ENCODE measurements at places on chromosomes 1 and 21. TPM values are rescaled to one million over a fixed set of nuclear protein-coding genes. Genes with fewer than 3 reads are reported as not detected.

ZBED6 gene
- total RNA-seq = 8.9 TPM

RAB3B gene
- total RNA-seq = 24.7 TPM

ASCL5 gene
- not detected for total RNA-seq

RPTN gene
- total RNA-seq = not detected

DOP1B gene
- total RNA-seq = 21.6 TPM

FCAMR gene
- not detected for total RNA-seq

LCE3D gene
- total RNA-seq = not detected

CFAP141 gene
- total RNA-seq = not detected

RGSL1 gene
- not detected for total RNA-seq

TMPRSS15 gene
- not detected for total RNA-seq

PPIAL4G gene
- not detected for total RNA-seq

C1orf53 gene
- total RNA-seq = 4.6 TPM

TOMM40L gene
- total RNA-seq = 9.2 TPM

APOBEC4 gene
- total RNA-seq = not detected

GBP5 gene
- not detected for total RNA-seq

LRRC52 gene
- not detected for total RNA-seq

PEX14 gene
- total RNA-seq = 12.0 TPM

SORT1 gene
- total RNA-seq = 5.8 TPM

THEM5 gene
- not detected for total RNA-seq

WNT3A gene
- not detected for total RNA-seq

PLA2G4A gene
- 26.8 TPM for total RNA-seq

PITHD1 gene
- total RNA-seq = 44.2 TPM
